ENCODE measurements at places on chromosomes 5 and 9.

- DNase-seq = peak; percentile 42
These were observed 128.3 kb downstream of the GPBP1 start for GRCh38 chr5:57302164-57302563.

GRCh38 chr9:35518225-35518821, 28.4 kb downstream of the RUSC2 start:
- DNase-seq = no peak

DNA sequence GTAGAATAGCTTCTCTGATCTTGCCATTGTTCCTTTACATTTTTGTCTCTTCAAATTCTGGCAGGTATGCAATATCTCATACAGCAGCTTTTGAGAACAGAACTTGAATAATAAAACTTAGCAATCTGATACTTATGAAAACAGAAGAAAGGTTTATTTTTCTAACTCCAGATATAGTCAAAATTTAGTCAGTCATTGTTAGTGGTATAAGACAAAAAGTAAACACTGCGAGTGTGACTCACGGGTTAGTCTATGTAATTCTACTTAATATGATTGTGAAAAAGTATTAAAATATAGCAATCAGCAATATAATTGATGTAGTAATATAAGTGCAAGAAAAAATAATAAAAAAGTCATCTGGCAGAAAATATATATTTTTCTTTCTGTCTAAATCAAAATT, 910.4 kb downstream of the DNAH5 start:
- no peak for DNase-seq

DNA sequence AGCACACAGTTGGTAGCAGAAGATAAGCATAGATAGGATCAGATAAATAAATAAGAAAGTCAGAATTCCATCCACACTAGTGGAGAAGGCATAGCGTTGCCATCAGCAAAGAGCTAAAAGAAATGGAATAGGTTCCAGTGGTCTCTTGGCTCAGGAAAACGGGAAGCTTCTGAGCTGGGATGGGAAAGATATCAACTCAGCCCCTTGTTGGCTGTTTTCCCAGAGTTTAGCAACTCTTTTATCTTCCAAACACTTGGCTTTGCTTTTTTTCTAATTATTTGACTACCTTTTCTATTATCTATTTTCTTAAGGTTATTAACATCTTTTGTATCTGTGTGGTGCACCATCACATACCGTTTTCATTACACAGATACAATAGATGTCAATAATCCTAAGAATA, 445.7 kb upstream of the TRPC7 start:
- peak; percentile 52 for DNase-seq

- DNase-seq = no peak
These were observed 12.8 kb downstream of the LEAP2 start for GRCh38 chr5:132886064-132886823.

GRCh38 chr5:153988510-153988909, 50.2 kb downstream of the FAM114A2 start:
- no peak for DNase-seq

DNA sequence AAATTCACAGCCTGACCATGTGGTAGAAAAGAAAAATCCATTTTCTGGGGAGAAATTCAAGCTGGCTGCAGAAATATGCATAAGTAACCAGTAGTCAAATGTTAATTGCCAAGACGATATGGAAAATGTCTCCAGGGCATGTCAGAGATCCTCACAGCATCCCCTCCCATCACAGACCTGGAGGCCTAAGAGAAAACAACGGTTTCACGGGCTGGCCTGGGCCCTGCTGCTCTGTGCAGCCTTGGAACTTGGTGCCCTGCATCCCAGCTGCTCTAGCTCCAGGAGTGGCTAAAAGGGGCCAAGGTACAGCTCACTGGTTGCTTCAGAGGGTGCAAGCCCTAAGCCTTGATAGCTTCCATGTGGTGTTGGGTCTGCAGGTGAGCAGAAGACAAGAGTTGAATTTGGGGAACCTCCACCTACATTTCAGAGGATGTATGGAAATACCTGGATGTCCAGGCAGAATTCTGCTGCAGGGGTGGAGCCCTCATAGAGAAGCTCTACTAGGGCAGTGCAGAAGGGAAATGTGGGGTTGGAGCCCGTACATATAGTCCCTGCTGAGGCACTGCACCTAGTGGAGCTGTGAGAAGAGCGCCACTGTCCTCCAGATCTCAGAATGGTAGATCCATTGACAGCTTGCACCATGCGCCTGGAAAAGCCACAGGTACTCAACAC, 49.7 kb downstream of the PTBP3 start:
- DNase-seq = no peak

GRCh38 chr5:174521449-174521848, 202.9 kb upstream of the MSX2 start:
- DNase-seq = no peak

- DNase-seq = no peak
These were observed 230.5 kb downstream of the SYK start for GRCh38 chr9:91032121-91032531.

GRCh38 chr5:172417983-172418630, 36.2 kb downstream of the SH3PXD2B start:
- DNase-seq = peak; percentile 85

Measured in NCI-H446 (cell line).